T-helper 2 cell treated with Interferon-gamma antibody and Interleukin-4, amounts not matched to agents 5 μg/mL and 100 μg/mL, for 36 hours (primary cell): ENCODE measurements at places on chromosomes 6 and 20.

DNA sequence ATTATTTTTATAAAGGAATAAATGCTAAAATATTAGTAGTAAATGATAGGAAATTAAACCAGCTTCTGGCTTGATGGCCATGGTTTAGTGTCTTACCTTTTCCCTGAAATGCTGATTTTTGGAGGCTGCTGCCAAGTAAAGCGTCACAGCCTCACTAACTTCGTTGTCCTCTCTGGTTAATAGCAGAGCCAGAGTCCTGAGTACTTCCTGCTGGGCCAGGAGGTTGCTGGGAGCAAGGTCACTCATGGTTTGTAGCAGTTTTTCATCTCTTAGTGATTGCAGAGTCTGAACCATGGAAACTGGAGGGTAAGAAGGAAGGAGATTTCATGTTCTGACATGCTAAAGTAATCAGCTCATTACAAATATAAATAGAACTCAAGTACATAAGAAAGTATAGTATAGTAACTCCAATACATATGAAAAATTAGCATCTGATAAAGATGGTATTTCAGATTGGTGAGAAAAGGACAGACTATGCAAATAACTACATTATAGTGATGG, 26.5 kb upstream of the ARMH2 start:
- no peak for DNase-seq

DNA sequence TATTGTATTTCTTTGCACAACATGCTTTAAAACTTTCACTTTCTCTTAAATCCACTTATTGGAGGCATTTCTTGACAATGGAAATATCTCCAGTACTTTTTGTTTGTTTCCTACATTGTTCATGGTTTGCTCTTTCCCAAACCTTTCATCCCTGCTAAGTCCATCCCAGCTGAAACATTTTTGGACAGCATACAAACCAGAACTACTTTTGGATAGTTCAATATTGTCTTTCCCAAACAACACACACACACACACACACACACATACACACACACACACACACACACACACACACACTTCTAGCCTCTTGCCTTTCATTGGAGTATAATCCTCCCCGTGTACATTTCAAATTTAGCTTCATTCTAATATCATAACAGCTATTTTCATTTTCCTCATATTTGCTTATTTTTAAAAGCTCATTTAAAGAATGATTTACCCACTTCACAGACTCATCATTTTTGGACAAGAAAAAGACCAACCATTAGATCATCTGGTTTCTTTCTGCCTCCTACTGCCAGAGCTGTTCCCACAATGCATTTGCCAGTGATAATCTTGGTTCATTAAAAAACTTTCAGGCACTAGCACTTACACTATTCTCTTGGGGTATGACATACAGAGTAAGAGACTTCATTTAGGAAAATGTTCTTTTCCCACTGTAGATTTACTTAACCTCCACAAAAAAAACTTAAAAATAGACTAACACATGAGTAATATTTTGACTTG, 248.1 kb downstream of the CD109 start:
- DNase-seq: no peak

GRCh38 chr20:49344975-49345374, 67.1 kb upstream of the ZNFX1 start:
- no peak for DNase-seq

- DNase-seq: no peak
Observed at GRCh38 chr20:61596687-61597330, 344.7 kb downstream of the CDH4 start.

DNA sequence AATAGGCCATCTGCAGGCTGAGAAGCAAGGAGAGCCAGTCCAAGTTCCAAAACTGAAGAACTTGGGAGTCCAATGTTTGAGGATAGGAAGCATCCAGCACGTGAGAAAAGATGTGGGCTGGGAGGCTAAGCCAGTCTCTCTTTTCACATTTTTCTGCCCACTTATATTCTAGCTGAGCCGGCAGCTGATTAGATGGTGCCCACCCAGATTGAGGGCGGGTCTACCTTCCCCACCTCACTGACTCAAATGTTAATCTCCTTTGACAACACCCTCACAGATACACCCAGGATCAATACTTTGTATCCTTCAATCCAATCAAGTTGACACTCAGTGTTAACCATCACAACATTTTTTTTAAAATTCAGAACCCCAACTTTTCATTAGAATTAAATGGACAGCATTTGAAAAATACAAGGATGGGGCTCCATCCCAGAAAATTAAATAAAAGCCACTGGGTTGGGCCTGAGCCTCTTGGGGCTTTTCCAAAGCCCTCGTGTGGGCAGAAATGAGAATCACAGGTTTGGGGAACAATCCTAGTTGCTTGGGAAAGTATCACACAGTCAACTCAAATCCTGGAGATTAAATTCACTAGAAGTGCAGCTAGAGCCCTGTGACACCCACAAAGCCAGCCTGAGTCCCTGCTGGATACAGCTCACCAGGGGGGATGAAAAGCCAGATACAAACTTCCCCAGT, 2.2 kb downstream of the CLDN20 start:
- no peak for DNase-seq

DNA sequence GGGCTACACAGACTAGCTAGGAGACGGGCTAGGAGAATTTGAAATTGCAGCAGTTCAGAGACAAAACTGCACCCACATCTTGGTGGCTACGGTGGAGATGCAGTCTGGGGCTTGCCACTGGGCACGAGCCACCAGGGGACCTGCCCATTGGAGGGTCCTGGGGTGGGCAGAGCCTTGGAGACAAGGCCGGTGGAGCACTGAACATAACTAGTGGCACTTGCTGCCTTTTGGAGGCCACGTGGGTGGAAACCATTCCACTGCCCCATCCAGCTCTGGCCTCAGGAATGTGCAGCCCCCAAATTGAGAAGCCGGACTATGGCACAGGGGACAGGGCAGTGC, 113.4 kb downstream of the NFATC2 start:
- no peak for DNase-seq

- DNase-seq: no peak
Observed at GRCh38 chr6:168320634-168321033, 1.1 kb upstream of the DACT2 start.

DNA sequence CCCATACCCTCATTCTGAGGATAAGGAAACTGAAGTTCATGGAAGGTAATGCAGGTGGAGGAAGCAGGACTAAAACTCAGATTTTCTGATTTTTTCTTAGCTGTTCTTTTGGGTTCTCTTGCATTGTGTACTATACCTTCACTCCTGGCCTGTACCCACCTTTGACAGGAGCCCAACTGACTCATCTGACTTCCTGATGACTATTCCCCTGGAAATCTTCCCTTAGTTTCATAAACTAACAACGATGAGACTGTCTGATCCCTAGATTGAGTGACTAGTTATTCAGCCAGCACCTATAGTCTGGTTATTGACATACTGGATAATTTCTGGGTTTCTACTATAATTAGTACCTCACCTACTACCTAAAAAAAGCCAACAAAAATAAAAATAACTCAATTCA, 10.1 kb downstream of the CRYBG1 start:
- DNase-seq: no peak

- DNase-seq: no peak
Observed at GRCh38 chr20:44349349-44349748, 6.2 kb upstream of the HNF4A start.

GRCh38 chr6:39599973-39600372, 125.2 kb downstream of the KIF6 start:
- DNase-seq: no peak

- no peak for DNase-seq
Observed at GRCh38 chr20:43043887-43044286, 145.8 kb downstream of the PTPRT start.

DNA sequence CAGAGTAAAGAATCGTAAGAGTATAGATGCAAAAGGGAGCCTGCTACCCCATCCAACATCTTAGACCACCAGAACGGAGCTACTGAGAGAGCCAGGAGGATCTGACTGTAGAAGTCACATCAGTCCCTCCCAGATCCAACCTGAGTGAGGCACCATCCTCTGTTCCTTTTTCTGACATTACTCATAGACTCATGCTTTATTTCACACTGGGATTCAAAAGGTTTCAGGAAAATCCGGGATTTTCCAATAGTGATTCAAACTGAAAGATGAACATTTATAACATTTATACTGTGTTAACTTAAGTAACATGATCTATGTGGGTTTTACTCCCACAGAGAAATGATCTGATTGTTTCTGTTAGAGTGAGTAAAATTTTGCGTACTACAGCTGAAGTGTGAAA, 868.6 kb upstream of the GJE1 start:
- no peak for DNase-seq

- no peak for DNase-seq
Observed at GRCh38 chr6:36807143-36807542, 32.1 kb downstream of the CPNE5 start.
